ENCODE measurements at places on chromosomes 4 and X. TPM values are rescaled to one million over a fixed set of nuclear protein-coding genes. Genes with fewer than 3 reads are reported as not detected.

Gene AKAP14
- not detected for total RNA-seq

Gene AFP
- not detected for total RNA-seq

Gene PRKG2
- total RNA-seq, result 0.44 TPM

Gene REPS2
- 3.3 TPM for total RNA-seq

Gene FSTL5
- not detected for total RNA-seq

Gene USP46
- total RNA-seq, result 10.9 TPM

Gene RHOXF2
- total RNA-seq, result not detected

Gene SAGE1
- total RNA-seq, result not detected

Gene FOXP3
- total RNA-seq, result not detected

Gene ADH7
- total RNA-seq, result not detected

Gene ANK2
- total RNA-seq, result 49.4 TPM

Gene L1CAM
- total RNA-seq, result 0.75 TPM

Gene ARSD
- 35.0 TPM for total RNA-seq

Gene PGAM4
- not detected for total RNA-seq

Gene PIR
- 24.0 TPM for total RNA-seq

Gene MEPE
- total RNA-seq, result not detected

Gene TCEAL6
- total RNA-seq, result not detected

Gene PNMA5
- total RNA-seq, result not detected

Gene NAA11
- total RNA-seq, result not detected

Gene HSFX3
- not detected for total RNA-seq

Gene BANK1
- total RNA-seq, result 19.9 TPM

Gene KCNE5
- total RNA-seq, result not detected

Gene MUC7
- total RNA-seq, result not detected

Gene GABRE
- total RNA-seq, result 260 TPM

Gene CFI
- 37.7 TPM for total RNA-seq

Gene ARMCX1
- total RNA-seq, result 23.2 TPM

Gene CPZ
- 6.1 TPM for total RNA-seq

Gene NUP62CL
- not detected for total RNA-seq

Gene KLHL8
- total RNA-seq, result 17.5 TPM

Gene CENPVL2
- total RNA-seq, result not detected

Gene SSX4B
- not detected for total RNA-seq

Gene XAGE2
- not detected for total RNA-seq

Gene REELD1
- total RNA-seq, result 1.3 TPM

Gene CLDN34
- not detected for total RNA-seq

Gene RHOXF1
- 4.7 TPM for total RNA-seq

Gene TLR10
- total RNA-seq, result 0.44 TPM

Gene KLHL5
- total RNA-seq, result 77.5 TPM

Gene PABPC1L2A
- total RNA-seq, result not detected

Gene DMP1
- not detected for total RNA-seq

Gene MFSD8
- total RNA-seq, result 28.7 TPM

Gene PTCHD1
- 0.51 TPM for total RNA-seq

Gene TMPRSS11F
- not detected for total RNA-seq

Gene HMGB2
- total RNA-seq, result 91.1 TPM

Gene UCHL1
- total RNA-seq, result 442 TPM

Gene KLF8
- 25.8 TPM for total RNA-seq

Gene FOXR2
- total RNA-seq, result not detected

Gene PPP2R2C
- total RNA-seq, result 0.49 TPM

Gene PAGE1
- total RNA-seq, result not detected

Gene SATL1
- total RNA-seq, result not detected

Gene KDR
- total RNA-seq, result 69.7 TPM

Gene PLXNB3
- total RNA-seq, result 8.8 TPM

Gene NUDT6
- 9.2 TPM for total RNA-seq

Gene CLNK
- 0.17 TPM for total RNA-seq

Gene TCEAL2
- total RNA-seq, result not detected

Gene SULT1B1
- 2.2 TPM for total RNA-seq

Gene PRSS12
- total RNA-seq, result 0.57 TPM

Gene NUDT11
- total RNA-seq, result 2.0 TPM
